HT1080 (cell line): ENCODE measurements at places on chromosomes 6 and 20. TPM values are rescaled to one million over a fixed set of nuclear protein-coding genes. Genes with fewer than 3 reads are reported as not detected.

The GNAS gene
- total RNA-seq: 363 and 418 TPM in 2 replicates

DNA sequence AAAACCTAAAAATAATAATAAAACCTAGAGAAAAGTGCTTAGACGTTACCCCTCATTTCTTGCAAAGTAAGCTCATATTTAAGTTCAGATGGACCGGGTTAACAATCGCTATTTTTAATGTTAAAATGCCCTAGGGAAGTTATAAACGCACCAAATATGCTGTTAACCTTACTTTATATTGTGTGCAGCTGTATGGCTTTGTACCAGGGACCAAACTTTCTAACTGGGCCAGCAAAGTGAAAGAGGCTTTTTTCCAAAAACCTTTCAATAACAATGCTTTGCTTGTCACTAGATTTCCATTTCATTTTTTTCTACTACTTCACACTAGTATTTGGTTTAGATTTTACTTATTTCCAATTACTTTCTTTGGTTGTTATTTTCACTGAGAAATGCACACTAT is 248.5 kb downstream of the FOXC1 start:
- no peak for DNase-seq

DNA sequence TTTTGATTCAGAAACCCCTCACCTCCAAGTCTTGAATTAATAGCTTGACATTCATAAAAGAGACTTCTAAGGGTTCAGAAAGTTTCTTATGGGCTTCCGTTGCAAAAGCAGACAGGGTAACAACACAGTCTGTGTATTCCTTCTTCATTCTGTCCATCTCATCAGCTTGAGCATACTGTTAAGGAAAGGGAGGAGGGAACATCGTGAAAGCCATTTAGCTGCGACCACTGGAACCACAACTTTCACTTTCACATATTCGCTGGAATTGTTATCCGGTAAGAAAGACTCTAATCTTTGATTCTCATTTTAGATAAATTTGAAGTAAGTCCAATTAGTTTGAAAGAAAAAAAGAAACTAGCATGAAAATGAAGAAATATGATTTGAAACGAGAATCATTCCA is 174.4 kb downstream of the SYNE1 start:
- peak; percentile 48 for DNase-seq

GRCh38 chr6:2116496-2116895 is 128.9 kb downstream of the GMDS start:
- DNase-seq: no peak

The BPIFB1 gene
- not detected in 2 replicates for total RNA-seq

The GSTA2 gene
- total RNA-seq: not detected in 2 replicates

DNA sequence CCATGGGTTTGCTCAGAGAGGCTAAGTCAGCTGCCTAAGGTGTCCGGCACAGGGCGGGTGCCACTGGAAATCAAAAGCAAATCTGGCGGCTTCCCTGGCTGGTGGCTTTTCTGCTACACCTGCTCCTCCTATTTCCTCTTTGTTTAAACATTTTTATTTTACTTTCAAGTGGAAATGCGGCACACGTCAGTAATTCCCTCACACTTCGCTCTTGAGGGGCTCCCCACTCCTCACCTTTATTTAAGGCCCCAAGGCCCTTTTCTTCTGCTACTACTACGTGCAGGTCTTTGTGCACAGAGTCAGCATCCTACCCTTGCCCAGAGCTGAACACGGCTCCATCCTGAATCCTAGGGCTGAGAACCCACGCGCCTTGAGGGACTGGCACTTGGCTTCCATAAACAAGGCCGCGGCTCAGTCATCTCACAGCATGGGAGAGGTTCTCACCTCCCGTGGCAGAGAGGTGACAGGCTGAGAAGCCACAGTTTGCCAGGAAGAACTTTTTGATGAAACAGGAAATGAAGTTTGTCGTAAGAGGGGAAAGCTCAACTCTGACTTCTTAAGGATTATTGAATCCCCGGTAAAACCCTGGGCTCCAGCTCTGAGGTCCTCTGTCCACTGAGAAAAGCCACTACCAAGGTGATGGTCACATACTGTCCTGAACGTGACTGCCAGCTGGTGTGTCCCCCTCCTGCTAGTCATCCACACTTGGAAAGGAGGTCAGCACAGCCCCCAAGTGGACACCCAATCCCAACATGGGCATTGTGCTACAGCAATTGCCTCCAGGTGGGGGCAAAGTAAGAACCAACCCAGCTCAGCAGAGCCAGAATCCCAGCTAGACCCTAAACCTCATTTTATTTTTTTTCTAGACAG is 48.0 kb downstream of the NFATC2 start:
- no peak for DNase-seq

The HSP90AB1 gene
- total RNA-seq: 1,711 and 1,925 TPM in 2 replicates

DNA sequence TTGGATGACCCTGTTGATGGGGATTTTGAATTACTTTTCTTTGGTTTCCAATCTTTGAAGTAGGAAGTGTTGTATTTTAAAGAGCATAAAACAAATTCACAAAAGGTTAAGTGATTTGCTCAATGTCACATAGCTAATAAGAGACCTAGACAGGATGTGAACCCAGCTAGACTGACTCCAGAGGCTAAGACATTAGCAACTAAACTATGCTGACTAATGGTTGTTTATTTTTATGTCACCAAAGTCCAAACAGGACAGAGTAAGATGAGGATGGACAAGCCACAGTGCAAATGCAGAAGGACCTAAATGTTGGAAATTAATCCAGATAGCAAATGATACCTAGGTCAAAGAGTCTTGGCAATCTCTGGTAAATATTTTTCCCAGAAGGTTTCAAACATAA is 38.0 kb downstream of the OGFRL1 start:
- no peak for DNase-seq

DNA sequence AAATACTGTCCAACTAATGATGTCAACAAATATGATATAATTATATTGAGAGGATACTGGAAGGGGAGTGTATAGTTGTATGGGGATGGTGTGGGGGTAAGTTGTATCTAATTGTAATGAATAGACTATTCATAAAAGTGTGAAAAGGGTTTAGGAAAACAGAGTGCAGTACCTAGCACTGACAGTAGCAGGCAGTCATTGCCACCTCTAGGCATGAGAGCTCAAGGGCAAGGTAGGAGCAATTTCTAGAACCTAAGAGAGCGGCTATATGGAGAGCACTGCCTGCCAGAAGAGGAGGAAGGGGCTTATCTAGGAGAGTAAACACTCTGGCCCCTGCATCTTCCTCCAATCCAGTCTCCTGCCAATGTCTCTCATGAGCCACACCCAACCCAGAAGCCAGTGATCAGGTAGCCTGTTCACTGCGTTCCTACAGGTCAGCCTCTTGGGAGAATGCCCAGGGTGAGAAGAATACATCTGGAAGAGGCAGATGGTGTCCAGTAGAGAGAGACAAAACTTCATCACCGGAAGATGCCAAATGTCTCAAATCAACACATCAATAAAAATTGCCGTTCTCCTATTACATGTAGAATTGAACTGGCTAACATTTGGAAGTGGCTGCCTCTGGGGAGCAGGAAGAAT is 200.0 kb downstream of the LY86 start:
- no peak for DNase-seq

DNA sequence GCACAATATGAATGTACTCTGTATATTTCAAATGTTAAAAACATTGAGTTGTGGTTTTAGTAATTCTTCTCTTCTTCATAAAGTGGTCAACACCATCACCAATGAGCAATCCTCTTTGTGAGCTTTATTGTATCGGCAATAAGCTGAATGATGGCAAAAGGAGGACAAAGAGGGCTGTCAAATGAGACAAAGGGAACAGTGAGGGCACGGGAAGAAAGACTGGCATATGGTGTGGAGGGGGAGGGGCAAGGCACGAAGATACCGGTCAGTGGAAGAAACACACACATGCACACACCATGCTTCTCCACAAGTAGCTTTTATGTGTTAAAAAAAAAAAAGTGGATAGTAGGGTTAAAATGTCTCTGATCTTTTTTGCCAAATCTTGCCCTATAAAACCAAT is 506.8 kb upstream of the CITED2 start:
- no peak for DNase-seq

GRCh38 chr20:41179961-41180360 is 42.6 kb downstream of the PLCG1 start:
- DNase-seq: no peak

The RSPH4A gene
- 0.27 and 0.32 TPM in 2 replicates for total RNA-seq

DNA sequence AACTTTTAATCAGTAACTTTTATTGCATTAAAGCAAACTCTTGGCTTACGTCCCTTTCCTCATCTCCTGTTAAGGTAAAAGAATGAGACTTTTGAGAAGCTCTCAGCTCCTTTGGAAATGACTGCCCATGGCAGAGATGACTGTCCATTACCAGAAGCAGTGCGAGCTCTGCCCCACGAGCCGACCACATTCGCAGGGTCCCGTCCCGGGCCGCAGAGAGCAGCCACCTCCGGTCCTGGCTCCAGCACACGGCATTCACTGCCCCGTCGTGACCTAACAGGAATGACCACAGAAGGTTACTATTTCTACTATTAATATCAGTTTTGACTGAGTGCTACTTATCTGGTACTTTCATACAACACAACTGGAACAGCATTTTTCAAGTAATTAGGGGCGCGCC is 63.4 kb downstream of the WDR27 start:
- DNase-seq: no peak

DNA sequence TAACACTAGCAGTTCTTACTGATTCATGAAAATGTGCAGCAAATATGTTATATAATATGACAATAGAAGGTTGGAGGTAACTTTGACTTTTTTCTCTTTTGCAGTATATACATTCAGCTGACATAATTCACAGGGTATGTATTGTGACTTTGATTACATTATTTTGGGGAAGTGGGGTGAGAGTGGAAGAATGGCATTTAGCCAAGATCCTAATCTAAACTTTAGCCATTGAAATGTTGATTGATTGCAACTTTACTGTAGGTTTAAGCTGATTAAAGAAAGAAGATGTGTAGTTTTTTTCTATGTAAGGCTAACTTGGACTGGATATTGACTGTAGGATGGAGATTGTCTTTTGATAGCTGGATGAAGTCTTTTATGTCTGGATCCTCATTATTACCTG is 46.0 kb downstream of the MAPK14 start:
- no peak for DNase-seq

DNA sequence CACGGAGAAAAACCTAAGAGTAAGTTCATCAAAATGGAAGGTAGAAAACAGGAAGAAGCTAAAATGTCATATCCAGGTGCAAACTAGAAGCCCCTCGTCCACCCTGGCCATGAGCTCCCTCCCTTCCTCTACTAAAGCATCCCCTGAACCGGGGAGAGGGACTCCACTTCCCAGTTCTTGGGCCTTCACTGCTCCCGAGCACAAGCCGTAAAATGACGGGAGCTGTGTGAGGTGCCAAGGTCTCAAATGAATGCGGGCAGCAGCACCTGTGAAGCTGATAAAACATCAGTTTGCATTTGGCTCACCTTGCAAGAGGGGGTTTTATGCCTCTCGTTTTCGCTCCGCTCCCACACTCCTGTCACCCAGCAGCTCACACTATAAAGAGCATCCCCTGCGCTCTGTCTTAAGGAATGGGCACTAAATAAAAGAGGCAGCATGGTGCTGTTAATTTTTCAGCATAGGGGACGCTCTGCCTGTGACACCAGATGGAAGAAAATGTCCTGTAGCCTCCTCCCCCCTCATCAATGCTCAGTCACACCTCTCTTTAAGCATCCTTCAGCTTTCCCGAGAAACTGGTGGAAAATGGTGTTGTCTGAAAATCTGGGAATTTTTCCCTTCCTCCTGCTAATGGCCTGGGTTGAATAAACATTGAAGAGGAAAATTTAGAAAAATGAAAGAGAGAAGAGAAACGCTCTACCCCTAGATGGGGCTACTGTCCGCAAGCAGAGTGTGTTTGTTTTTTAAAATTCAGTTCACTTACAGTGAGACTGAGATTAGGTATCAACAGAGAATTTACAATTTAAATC is 563.0 kb upstream of the AGPAT4 start:
- DNase-seq: peak; percentile 25
